T-helper 22 cell (primary cell): ENCODE measurements at places on chromosomes 2 and 18.

DNA sequence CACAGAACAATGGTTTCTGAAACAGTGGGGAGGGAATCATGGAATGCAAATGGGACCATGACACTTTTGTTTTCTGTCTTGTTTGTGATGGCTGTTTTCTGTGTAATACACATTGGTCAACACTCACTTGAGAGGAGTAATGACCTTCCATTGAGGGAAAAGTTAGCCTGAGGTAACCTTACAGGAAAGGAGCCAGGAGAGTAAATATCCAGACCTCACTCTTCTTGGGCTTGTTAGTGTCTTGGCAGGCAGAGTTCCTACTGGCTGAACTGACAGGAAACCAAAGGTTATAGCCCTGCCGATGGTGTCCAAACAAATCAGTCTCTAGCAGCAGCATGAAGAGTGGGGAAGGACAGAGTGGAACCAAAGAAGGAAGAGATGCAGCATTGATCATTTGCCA lies 17.2 kb upstream of the RPRM start:
- no peak for DNase-seq

- DNase-seq, result no peak
These were observed 184.2 kb downstream of the RND3 start for GRCh38 chr2:150303281-150303680.

DNA sequence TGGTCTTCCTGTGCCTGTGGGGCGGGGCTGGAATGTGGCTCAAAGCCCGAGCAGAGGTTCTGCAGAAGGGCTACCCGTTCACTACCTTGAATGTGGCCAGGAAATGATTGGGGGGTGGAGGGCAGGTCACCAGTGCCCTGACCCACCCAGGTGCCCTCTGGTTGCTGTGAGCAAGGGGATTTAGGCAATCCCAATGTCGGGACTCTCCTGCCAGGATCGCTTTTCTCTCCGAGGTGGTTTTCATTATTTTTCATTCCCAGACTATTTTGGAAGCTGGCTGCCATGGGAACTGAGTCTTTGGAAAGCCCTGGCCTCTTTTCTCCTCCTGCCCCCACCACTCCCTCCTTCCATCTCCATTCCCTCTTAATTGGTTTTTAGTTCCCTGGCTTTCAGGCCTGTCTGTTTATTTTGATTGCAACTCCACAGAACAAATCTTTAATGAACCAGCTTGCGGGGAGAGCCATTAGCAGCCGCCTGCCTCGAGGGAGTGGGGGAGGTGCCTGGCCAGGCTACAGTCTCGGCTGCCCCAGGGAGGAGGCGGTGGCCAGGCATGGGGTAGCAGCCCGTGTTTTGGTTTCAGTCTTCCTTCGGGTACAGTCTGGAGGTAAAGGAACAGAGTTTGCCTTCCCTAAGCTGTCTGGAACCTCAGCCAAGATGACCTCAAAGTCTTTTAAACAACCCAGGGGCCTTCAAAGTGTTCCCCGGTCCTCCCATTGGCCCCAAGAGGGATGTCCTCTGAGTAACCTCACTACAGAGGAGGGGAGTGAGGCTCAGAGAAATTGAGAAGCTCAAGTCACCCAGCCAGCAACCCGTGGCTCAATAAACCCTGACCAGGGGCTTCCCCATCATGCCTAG lies 114.4 kb upstream of the HAAO start:
- no peak for DNase-seq

DNA sequence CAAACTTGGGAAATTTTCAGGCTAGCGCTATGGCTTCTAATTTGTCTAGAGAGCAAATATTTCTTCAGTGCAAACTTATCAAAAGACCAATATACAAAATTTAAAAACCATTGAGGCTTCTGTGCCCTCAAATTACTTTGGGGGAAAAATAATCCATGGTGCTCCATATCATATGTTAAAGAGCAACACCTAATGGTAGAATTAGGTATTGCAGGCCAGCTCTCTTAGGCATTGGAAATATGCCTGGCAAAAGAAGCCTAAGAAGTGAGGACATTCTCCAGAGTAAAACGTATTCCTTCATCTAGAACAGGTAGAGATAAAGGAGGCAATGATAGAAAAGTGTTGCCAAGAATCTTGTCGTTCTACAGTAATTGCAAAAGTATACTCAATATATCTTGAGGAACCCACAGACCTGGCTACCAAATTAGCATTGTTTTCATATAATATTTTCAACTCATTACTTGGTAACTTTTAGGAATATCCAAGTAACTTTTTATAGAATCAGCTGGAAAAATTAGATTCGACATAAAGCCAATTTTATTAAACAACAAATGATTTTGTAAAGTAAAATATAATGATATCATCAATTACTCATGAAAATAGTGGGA lies 401.1 kb downstream of the BCL11A start:
- DNase-seq, result no peak

- DNase-seq, result no peak
These were observed 3.1 kb downstream of the CCT7 start for GRCh38 chr2:73237168-73237567.

GRCh38 chr2:241943209-241943850 lies 73.8 kb downstream of the RTP5 start:
- DNase-seq, result no peak

DNA sequence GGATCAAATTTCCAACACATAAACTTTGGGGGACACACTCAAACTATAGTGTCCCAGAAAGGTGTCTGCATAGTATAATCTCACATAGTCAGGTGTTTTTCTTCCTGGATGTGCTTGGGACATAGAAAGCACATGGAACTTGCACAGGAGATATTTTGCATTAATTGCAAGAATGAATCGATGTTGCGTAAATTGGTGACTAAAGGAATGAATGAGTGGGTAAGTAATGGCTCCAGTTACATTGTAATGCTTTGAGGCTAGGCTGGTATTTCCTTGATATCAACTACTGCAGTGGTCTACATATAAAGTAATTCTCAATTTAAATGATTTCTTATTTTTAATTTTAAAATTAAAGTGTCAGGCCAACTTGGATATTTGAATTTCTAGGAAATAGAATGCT lies 53.4 kb downstream of the SH3RF3 start:
- DNase-seq, result no peak

- no peak for DNase-seq
These were observed 115.7 kb downstream of the CMPK2 start for GRCh38 chr2:6749962-6750361.

GRCh38 chr2:158753641-158754611 lies 41.2 kb upstream of the DAPL1 start:
- no peak for DNase-seq

DNA sequence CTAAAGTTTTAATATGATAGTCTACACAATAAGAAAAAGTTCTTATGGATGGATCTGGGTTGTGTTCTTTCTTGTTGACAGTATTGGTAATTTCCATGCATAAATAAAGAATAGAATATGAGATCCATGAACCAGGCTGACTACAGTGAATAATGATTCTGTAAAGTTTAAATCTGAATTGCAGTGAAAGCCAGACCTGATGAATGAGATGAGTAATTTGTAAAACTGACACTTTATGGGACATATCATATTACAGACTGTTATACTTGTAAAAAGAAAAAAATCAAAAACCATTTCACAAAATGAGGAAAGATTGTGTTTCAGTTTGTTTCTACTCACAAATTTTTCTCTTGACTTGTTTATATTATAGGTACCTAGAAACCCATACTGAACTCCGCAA lies 164.9 kb upstream of the SCN7A start:
- DNase-seq, result no peak

GRCh38 chr2:232779934-232780333 lies 3.6 kb upstream of the KCNJ13 start:
- DNase-seq, result no peak

DNA sequence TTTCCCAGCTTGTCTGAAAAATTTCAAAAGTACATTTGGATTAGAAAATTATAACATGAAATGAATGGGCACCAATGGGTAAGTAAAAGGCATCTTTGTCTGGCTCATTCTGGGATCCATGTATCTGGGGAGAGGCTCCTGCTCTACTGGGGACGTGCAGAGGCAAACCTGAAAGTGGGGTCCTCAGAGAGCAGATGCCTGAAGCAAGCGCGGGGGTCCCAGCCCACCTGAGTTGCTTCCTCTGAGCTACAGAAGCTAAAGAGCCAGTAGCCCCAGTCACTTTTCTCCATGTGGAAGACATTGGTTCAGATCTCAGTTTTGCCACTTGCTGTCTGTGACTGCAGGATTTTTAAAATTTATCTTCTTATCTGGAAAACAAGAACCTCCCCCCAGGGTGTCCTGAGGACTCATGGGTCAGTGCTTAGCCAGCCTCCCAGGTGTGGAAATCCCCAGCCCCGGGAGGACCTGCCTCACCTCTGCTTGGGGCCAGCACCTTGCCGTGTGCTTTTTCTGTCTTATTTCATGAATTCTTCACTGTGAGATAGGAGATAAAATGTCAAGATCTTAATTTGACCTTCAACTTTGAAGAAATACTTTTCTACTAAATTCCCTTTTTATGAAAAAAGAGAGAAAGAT lies 25.1 kb upstream of the ODC1 start:
- no peak for DNase-seq
